ENCODE measurements at places on chromosomes 7 and 10.

DNA sequence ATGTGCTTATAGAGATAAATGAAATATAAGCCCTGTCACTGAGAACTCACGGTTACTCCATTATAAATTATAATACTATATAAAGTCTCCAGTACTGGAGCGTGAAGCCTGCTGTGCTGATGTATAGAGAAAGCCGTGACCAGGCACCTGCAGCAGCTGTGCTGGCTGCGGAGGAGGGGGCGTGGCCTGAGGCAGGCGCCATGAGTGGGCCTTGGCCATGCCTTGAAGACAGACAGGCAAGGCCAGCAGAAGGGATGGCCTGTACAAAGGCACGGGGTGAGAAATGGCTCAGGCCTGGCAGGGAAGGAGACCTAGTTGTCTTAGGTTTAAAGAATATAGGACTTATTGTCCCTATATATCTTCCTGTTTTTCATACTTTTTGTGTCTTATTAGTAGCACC lies 218.5 kb upstream of the STK17A start:
- DNase-seq = no peak

DNA sequence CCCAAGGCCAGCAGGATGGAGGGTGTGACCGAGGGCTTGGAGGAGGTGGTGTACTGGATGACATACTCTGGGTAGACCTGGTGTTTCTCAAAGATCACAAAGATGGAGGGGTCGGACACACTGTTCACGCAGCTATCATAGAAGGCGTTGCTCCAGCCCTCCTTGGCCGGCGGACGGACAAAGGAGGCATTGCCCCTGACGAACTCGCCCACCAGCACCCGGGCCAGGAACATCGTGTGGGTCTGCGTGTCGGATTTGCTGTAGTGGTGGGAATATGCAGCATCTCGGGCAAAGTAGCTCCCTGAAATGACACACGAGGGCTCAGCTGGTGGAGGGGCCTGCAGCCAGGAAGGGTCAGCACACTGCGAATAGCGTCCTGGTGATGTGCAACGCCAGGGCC lies 38.2 kb downstream of the PARP12 start:
- DNase-seq = no peak

DNA sequence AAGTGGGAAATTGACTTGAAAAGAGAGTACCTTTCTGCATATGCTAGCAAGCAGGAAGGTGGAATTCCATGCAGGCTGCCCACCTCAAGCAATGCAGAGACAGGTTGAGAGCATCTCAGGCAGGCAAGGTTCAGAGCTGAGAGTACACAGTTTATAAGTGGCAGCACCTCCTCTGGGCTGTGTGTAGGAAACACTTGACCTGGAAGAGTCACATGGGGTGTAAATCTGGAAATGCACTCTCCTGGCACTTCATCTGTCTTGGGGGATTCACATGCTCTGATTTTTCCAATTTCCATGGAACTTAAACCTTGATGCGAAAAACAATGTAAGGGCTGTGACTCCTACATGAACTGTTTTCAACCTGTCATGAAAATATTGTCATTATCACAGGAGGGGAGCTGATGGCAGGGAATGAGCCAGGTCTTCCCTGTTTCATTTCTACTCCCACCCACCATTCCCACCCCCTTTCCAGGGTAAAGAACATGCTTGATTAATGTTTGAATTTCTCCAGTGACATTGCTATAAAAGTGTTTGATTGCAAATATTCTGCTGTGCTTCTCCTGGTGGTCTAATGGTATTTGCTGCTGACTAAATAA lies 328.3 kb downstream of the BICC1 start:
- no peak for DNase-seq

GRCh38 chr10:131994435-131994834 lies 12.7 kb upstream of the BNIP3 start:
- no peak for DNase-seq

- DNase-seq = no peak
Measured at GRCh38 chr7:369476-370258, 79.7 kb downstream of the FOXL3 start.

- DNase-seq = no peak
Measured at GRCh38 chr7:138584696-138585095, 116.5 kb downstream of the SVOPL start.

- DNase-seq = no peak
Measured at GRCh38 chr7:46759711-46760480, 822.0 kb downstream of the TNS3 start.

DNA sequence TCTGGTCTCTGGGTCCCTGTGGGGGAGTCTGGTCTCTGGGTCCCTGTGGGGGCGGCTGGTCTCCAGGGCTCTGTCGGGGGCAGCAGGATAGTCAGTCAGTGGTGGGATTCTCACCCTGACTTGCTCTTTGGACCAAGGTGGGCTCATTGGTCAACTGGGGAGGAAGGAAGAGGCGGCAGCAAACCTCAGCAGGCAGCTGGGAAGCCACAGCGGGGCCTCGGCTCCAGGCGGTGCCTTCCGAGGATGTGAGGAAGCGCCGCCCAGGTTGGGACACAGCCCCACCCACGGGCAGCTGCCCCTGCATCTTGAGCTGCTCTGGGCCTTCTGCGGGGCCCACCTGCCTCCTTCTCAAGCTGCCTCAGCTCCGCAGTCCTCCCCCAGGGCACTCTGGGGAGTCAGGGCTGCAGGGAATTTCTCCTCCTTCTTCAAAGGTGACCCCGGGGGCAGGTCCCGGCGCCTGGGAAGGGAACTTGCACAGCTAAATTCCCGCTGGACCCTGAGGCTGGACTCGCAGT lies 20.4 kb upstream of the KNDC1 start:
- no peak for DNase-seq

DNA sequence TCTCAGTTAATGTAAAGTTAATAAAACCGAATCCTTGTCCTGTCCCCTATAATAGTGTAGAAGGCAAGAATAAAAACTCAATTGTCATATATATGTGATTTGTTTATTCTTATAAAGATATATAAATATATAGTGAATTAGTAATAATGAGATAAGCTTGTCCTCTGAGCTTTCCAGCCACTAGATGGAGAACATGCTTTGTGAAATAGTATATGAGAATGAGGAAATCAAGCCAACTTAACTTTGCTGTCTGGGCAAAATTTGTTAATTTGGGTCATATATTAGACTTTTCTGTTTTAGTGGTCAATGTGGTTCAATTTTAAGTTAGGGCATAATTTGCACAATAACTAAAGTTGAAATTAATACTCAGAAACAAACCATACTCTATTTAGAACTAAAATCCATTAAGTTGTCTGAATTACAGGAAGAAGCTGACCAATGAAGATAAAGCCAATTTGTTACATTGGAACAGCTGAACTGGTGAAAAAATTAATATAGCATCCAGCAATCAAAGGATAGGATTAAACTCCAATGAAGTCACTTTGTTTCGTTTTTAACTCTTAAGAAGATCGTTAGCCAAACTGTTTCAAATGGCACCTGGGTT lies 595.0 kb downstream of the ARL4A start:
- no peak for DNase-seq
